NCI-H1694 treated with DMSO at 0.1 percent for 48 hours (cell line): ENCODE measurements at places on chromosomes 16 and 17.
A peak's percentile ranks its signal among the peaks of the same experiment; 100 is the strongest.

DNA sequence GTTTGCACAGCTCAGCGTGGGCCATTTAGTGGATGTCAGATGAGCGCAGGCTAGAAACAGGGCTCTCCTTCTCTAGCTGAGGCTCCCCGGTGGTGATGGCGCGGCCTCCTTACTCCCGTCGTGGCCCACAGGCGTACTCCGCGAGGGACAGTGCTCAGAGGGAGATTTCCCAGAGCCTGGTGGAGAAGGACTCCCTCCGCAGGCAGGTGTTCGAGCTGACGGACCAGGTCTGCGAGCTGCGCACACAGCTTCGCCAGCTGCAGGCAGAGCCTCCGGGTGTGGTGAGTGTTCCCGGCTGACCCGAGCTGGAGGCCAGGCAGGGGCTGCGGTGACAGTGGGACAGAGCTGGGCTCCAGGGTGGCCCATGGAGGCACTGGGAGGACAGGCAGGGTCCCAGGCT is 21.4 kb downstream of the CARD14 start:
- no peak for DNase-seq

- peak; percentile 94 for DNase-seq
Observed at GRCh38 chr16:4957720-4958509, at the start of gene SEC14L5. TSS of gene SEC14L5 (plus strand) at chr16:4958330. CDS start at chr16:4959324, 994 bp downstream.

DNA sequence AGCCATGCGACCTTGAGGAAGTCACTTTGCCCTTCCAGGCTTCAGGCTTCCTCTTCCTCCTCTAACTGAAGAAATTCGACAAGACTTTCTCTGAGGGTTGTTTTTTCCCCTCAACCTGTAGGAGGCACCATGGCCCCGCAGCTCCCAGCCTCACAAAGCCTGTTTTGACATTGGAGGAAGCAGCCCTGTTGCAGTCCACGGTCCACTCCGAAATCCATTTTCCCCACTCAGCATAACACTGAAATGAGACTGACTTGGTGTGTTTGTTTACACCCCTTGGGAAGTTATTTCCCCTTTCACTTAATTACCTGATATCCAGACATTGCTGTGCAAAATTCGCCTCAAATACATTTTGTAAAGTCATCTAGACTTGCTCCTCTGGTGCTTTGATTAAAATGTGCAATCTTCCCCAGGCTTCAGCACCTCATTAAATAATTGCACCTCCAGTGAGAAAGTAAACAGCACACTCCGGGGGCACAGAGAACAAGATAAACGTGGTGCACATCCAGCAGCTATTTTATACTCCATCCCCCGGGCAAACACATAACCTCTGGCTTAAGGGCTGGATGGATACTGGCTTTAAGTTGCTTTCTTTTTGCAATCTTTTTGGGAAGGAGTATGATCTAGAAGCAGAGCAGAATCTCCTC is 41.4 kb upstream of the PIRT start:
- no peak for DNase-seq

- DNase-seq = no peak
Observed at GRCh38 chr17:19388791-19389785, 2.1 kb upstream of the MFAP4 start.

DNA sequence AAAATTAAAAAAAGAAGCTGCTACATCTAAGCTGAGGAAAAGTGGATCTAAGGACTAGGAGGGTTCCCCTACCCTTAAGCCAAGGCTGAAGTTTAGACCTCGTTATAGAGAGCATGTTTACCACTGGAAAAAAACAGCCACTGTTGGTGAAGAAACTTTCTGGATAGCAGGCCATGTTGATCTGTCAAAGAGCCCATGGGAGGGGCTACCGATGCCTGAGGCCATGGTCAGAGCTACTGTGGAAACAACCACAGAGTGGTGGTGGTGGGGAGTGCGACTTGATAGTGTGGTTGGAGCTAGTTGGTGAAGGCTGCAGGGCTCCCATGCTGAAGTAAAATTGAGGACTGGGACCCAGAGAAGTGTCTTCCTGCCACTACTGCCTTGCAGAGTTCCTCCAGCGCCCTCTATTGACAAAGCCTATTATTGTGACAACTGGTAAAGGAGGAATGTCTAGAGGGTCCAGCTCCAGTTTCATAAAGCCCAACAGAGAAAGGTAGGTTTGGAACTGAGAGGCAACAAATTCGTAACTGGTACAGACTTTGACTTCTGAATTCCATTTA is 12.7 kb upstream of the FAM20A start:
- peak; percentile 62 for DNase-seq

DNA sequence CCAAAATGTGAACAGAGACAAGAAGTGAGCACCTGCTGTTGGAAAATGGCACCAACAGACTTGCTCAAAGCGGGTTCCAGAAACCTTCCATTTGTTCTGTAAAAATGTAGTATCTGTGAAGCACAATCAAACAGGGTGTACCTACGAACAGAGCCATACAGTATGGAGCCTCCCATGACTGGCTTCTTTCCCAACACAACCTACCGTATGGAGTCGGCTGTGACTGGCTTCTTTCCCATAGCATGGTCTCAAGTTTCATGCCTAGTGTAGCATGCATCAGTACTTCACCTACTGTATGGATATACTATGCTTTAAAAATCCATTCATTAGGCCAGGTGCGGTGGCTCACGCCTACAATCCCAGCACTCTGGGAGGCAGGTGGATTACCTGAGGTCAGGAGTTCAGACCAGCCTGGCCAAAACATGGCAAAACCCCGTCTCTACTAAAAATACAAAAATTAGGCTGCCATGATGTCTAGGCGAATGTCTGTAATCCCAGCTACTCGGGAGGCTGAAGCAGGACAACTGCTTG is 26.2 kb downstream of the YWHAE start:
- DNase-seq = no peak
